Stimulated activated CD4-positive, alpha-beta T cell treated with anti-CD3 and anti-CD28 coated beads, Interleukin-4, amount 100 ng/mL, for 1 hour (primary cell): ENCODE measurements at places on chromosomes 16 and 17.

GRCh38 chr17:46157443-46158062, 35.7 kb downstream of the KANSL1 start:
- DNase-seq, result no peak

DNA sequence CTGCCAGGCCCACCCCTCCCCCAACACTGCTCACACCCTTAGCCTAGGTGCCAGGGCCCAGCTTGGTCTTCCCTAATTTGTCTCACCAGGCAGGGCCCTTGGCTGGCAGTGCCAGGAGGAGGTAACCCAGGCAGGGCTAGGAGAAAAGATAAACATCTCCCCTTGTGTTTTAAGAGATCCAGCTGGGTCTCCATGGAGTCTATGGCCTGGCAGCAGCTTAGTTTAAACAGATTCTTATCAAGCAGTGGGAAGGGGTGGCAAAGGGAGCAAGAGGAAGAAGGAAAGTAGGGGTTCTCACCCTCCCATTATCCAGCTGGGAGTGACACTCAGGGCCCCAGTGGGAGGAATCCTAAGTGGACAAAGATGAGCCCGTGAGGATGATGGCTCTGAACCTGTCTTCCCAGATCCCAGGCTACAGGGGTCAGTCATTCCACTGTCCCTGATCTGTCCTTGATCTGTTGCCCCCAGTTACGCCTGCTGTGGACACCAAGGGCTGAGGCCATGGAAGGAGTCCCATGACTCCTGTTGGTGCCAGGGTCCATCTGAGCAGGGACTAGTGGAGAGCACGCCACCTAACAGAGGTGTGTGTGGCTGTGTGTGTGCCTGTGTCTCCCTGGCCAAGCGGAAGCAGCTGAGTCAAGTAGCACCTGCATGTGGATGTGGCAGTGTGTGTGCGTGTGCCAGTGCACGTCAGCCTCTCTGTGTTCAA, 47.4 kb upstream of the MEIOC start:
- no peak for DNase-seq

DNA sequence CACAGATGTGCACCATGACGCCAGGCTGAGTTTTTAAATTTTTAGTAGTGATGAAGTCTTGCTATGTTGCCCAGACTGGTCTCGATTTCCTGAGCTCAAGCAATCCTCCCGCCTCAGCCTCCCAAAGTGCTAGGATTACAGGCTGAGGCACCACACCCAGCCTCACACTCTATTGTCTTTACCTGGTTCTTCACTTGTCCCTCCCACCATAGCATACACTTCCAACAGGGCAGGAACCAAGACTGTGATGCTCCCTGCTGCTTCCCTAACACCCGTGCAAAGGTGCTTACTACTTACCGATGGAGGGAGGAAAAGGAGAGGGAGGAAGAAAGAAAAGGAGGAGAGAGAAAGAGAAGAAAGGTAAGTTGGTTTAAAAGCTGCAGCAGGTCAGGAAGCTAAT, 41.4 kb upstream of the MEIOC start:
- no peak for DNase-seq

DNA sequence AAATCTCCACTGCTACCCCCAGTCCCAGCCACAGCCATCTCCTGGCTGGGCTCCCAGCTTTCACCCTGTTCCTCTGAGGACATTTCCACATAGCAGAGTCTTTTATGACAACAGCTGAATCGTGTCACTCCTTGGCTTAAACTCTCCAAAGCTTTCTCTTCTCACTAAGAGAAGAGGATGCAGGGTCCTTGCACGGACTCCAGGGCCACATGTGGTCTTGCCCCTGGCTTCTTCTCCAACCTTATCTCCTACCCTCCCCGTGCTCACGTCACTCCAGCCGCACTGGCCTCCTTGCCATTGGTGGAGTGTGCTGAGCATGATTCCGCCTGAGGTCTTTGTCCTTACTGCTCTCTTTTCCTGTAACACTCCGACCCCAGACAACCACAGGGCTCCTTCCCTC, 39.9 kb upstream of the CCDC182 start:
- DNase-seq, result no peak

DNA sequence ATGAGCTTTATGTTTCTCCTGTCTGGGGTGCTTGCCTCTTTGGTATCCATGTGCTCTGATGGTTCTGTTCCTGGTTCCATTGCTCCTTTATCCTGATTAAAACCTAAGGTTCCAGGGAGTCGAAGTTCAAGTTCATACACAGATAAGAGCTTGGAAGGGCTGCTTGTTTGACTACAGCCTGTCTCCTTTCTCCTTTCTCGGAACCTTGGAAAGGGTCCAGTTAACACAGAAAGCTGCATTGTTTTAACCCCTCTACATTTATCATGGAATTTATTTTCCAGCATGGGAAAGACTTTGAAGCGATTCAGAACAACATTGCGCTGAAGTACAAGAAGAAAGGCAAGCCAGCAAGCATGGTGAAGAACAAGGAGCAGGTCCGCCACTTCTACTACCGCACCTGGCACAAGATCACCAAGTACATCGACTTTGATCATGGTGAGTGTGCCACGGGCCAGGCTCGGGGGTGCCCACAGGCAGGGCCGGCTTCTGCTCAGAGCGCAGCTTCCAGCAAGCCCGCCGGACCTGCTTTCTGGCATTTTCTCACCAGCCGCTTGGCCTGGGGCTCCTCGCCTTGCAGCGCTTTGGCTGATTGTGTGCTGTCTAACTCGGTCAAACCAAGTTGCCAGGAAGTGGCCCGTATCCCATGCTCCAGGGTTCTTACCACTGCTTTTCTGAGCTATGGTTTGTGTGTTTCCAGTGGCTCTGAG, 19.9 kb downstream of the CRAMP1 start:
- no peak for DNase-seq

GRCh38 chr17:44362949-44363612, 572 bp downstream of the FAM171A2 start:
- no peak for DNase-seq

DNA sequence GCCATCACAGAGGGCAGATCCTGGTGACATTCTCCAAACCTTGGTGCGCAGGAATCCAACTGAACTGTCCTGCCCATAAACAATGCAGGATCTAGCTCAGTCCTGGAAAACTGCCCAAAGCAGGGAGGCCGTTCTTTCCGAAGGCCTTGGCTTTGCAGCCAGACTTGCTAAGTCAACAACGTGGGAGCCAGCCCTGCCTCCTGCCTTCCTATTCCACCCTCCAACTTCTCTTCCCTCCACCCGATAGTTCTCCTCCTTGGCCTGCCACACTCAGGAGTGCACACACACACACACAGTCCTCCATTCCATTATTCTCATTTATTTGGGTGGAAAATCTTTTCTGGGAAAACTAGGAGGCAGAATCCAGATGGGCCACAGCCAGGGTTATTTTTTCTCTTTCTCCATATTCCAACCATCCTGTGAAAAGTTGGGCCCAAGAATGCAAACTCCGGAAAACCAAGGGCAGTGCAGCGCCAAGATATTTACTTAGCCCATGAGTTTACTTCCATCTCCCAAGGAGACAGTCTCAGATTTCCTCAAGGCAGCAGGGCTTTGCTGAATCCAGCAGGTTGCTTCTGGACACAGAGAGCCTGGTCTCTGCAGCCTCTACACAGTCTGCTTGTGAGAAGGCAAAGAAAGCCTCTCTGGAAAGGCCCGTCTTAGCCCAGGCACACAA, 15.8 kb downstream of the COPRS start:
- DNase-seq, result no peak

DNA sequence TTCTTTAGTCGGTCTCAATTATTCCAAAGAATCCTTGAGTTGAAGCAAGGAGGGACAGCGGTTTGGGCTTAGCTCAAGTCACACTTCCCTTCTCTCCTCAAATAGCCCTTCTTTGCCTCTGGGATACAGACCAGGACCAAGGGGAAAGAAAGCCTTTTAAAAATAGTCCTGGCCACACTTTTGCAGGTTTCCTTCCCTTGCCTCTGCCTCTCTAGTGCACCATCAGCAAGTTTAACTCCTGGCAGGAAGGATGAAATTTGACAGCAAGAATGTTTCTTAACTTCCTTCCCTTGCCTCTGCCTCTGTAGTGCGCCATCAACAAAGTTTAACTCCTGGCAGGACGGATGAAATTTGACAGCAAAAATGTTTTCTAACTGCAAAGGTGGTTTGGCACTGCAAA, 7.2 kb upstream of the G6PC1 start:
- no peak for DNase-seq

GRCh38 chr17:4539025-4539424, 16.2 kb downstream of the MYBBP1A start:
- DNase-seq, result no peak

DNA sequence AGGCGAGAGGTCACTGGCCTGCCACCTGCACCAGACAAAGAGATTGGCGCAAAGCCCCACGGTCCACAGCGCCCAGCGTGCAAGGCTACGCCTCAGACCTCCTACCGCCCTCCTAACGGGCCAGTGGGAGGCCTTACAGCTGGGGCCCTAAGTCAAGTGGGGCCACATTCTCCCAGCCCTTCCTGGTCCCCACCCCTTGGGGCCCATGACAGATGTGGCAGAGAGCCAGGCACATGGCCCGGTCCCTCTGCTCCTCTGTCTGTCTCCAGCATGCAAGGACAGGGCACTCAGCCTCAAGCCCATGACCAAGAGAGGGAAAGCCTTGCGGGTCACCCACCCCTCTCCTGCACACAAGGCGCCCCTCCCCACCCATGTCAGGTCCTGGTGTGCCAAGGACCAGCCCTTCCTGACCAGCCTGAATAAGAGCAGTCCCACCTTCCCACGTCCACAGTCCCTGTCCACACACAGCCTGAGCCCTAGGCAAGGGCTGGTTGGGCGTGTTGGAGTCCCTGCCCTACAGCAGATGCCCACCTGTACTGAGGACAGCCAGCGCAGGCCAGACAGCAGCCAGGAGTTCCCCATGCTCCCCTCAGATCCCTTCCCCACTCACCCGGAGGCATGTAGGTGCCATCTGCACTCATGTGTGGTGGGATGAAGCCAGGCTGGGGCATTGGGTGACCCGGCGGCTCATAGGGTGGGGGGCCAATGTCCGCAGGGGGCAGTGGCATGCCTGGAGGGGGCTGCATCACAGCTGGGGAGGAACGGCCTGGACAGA, 25.3 kb downstream of the CDIP1 start:
- no peak for DNase-seq

DNA sequence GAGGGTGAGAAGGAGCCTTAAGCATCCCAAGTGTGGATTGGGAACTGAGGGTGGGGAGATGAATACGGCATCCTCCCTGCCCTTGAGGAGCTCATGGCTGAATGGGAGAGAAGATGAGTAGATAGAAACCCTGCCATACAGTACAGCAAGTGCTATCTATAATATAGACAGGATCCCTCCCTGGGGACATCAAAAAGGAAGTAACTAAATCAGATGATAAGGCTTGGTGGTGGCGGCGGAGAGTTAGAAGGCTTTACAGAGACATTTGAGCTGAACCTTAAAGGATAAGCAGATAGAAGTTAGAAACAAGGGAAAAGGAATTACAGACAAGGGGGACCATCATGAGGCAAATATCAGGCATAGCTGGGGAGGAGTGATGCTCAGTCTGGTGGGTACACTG, 67.5 kb upstream of the TMEM132E start:
- DNase-seq, result no peak
